Activated CD8-positive, alpha-beta T cell treated with anti-CD3 and anti-CD28 coated beads for 36 hours (primary cell): ENCODE measurements at places on chromosomes 5 and 9.

DNA sequence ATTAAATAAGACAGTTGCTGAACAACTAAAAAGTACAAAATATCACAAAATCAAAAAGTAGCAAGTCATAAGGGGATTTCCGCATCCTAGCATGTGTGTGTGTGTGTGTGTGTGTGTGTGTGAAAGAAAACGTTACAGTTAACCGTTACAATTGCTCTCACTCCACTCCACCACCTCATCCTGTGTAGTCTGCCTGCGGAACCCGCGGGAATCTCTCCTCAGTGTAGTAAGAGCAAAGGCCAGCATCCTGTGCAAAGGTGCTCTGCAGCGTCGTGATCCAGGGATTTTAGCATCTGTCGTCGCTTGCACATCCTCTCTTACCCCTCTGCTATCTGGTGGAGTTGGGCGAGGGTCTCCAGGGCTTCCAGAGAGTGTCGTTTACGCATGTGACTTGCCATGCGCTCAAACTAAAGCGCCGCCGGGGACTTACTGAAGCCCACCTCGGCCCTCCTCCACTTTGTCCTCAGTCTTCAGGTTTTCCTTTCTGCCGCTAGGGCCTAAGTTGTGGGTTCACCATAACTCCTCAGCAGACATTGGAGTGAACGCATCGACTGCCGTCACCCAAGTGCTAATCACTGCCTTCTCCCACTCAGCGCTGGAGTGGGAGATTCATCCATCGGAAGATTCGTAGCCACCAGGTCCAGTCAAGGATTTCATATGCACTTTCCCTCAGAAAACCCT, 3.9 kb downstream of the CDKN2B start:
- DNase-seq: peak; percentile 29

DNA sequence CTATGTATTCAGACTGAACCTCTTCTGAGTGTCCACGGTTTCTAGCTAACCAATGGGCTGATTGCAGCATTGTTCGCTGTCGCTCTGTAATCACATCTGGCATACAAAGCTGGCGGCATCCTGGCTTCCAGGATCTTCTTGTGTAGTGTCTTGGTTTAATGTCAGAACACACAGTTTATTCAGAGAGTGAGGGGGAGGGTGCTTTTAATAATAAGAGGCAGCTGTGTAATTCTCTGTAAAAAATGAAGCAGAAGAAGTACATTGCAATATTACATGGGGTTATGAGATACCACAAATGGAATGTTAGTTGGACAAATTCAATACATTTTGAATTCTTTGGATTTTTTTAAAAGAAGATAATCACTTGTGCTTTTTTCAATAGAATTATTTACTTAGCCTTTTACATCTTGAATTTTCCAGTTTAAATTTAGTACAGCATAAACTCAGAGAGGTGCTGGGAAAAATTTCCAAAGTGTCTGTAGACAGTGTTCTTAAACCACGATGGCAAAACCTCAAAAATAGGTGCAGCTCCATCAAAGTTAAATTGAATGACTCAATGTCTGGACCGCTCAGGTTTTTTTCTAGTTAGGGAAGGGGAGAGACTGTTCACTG, 206.0 kb downstream of the PCSK1 start:
- no peak for DNase-seq

- no peak for DNase-seq
Measured at GRCh38 chr5:143573568-143574170, 170.2 kb upstream of the NR3C1 start.

DNA sequence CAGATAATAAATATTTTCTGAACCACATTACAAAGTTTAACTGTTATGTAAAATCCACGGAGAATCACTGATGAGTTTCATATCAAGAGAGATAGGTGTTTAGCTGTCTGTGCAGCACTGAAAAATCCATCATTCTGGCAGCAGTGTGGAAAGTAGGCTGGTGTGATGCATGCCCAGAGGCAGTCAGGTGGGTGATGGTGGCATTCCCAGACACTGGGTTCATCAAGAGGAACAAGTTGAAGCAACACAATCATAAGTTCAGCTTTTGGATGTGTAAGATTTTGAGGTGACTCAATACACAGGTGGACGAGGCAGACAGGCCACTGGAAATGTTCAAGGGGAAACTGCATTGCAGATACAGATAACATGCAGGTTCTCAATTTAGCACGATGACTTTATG, 11.9 kb downstream of the DNAH5 start:
- no peak for DNase-seq

GRCh38 chr5:83026516-83026915, 50.7 kb downstream of the TMEM167A start:
- no peak for DNase-seq

- no peak for DNase-seq
Measured at GRCh38 chr9:115033800-115034199, 84.2 kb downstream of the TNC start.

- DNase-seq: no peak
Measured at GRCh38 chr5:175384724-175385552, 59.0 kb downstream of the DRD1 start.

DNA sequence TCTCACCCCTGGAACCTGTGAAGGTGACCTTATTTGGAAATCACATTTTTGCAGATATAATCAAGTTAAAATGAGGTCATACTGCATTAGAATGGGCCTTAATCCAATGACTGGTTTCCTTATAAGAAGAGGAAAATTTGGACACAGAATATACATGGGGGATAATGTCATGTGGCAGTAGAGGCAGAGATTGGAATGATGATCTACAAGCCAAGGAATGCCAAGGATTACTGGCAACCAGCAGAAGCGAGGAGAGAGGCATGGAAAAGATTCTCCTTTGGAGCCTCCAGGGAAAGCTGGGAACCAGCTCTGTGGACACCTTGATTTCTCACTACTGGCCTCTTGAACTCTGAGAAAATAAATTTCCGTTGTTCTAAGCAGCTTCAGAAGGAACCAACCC, 20.2 kb upstream of the CEP78 start:
- no peak for DNase-seq

DNA sequence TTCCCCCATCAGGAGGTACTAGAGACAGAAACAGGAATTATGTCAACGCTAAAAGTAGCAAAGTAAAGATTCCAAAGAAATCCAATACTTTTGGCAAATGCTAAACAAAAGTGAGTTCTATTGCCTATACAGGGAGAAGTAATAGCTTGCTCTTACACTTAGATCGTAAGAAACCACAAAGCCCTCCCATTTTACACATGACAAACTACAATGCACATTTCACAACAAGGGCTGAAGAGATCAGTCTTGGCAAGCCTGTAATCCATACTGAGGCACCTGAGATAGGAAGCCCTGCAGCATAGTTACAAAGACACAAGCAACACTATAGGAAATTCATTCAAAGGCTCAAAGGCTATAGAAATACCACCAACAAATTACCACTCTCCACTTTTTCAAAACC, 7.7 kb downstream of the HNRNPK start:
- no peak for DNase-seq

DNA sequence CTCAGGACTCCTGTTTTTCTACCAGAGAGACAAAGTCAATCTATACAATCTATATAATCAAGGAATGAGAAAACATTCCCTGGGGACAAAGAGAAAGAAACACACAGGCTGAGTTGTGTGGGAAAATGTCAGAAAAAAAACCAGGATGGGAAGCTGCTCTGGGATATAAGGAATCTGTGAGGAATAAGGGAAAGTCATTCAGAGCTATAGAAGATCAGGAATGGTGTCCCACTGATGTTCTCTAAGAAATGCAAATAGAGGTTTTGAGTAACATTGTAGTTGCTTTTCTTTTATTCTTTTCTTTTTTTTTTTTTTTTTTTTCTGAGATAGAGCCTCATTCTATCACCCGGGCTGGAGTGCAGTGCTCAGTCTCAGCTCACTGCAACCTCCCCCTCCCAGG, 605.9 kb upstream of the KLF4 start:
- DNase-seq: no peak

GRCh38 chr5:151924564-151925301, at the start of gene GLRA1:
Gene GLRA1, minus strand, starts transcription at chr5:151924851. Its CDS starts 302 bp downstream, at chr5:151924549.
- peak; percentile 66 for DNase-seq

- DNase-seq: no peak
Measured at GRCh38 chr5:72443883-72444282, 63.3 kb downstream of the ZNF366 start.

DNA sequence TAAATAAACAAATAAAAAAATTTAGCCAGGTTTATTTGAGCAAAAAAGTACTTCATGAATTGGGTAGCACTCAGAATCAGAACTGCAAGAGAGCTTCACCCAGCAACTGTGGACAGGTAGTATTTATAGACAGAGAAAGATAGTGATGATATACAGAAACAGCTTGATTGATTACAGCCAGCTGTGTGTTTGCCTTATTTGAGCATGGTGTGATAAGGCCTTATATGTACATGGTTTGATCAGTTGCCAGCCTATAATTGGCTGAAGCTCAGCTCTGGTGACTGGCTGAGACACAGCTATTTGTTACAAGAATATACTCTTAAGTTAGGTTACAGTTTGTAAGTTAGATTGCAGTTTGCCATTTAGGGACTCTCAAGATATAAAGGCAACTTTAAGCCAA, 34.3 kb upstream of the ARL15 start:
- no peak for DNase-seq

DNA sequence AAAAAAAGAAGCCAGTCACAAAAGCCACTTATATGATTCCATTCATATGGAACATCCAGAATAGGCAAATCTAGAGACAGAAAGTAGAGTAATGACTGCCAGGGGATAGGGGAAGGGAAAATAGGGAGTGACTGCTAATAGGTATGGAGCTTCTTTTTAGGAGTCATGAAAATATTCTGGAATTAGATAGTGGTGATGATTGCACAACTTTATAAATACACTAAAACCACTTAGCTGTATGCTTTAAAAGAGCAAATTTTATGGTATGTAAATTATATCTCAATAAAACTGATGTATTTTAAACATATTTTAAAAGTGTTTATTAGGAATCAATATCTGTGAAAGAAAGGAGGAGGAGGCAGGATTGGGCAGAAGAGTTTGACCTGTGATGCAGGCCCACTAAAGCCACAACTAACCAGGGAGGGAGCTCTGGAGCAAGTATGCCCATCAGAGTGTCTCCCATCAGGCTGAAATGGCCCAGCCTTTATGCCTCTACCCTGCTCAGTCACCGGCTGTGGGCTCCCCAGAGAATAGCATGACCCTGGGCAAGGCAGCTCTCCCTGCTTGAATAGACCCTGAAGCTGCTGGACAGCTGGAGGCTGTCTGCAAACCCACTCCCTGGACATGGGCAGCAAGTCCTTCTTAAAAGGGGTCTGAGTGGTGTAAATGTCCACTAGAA, 96.0 kb upstream of the SLC44A1 start:
- no peak for DNase-seq

DNA sequence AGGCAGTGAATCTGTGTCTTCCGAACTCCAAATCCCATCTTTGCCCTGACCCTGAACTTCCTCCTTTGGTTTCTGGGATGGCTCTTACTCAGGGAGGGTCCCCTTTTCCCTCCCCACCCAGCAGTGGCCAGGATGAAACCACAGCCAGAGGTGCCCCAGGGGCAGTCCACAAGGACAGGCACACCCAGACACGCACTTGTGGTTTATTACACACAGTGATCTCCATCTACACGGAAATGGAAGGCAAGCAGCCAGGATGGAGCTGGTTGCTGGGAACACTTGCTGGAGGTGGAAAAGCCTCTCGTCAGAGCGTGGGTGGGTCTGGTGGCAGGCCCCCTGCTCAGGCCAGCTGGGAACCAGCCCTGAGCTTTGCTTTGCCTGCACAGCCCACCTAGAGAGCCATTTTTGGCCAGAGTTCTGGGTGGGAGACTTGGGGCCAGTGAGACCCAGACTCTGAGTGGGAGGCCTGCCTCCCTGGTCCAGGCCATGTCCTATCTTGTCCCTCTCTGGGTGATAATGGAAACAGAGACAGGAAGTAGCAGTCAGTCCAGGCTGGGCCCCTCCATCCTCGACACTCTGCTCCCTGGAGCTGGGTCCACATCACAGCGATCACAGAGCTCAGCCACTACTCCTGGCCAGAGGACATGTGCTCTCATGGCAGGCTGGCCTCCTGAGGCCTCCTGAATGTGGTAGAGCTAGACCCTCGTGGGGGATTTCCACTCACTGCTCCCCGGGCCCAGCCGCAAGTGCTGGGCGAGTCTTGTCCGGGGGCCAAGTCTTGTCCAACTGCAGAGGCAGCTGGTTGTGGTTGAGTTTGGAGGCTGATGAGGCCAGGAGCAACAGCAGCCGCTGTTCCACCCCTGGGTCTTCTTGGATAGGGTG, 5.1 kb upstream of the PHYKPL start:
- no peak for DNase-seq

DNA sequence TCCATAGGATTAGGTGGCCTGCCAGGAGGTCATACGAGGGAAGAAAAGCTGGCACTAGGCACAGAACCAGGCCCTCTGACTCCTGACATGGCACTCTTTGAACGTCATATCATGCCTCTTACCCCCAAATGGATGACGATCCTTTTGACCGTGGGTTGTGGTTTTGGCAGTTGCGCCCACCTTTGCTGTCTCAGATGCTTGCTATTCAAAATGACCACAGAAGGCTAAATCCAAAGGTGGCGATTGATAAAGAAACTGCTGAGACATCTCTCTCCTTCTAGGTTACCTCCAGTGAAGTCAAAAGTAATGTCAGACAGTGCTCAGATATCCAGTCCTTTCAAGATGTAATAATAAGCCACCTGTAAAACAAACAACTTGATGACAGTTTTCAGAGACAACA, 385.0 kb downstream of the EFNA5 start:
- DNase-seq: peak; percentile 27

DNA sequence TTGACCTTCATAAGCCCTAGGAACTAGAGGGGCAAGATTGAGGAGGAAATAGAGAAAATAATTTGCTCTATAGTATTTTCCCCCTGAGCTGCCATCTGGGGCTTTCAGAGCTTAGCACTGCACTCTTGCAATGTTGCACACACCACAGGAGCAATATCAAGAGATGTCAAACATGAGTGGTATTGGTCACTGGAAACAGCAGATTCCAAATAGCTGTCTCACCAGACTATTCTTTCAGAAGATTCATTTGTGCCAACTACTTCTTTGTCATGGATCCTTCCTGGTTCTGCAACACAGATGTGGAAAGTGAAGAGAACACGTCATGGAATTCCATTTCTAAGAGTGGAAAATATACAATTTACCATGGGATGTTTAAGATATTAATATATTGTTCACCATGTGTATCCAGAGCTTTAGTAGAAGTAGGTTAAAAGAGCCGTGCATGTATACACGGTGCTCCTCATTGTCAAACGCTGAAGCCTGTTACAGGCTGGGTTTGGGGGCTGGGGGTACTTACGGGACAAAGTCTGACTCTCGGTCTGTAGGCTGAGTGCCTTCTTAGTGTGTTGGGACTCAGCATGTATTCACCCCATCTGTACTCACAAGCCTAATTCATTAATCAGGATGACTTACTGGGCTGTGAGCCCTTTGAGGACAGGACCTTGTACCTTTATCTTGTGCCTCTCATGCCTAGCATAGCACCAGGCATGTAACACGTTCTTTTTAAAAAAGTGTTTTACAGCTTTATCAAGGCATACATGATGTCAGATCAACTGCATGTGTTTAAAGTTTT, 31.4 kb upstream of the GDNF start:
- DNase-seq: no peak
